Hematopoietic multipotent progenitor cell (in vitro differentiated cells): ENCODE measurements at places on chromosomes 6 and 20.

GRCh38 chr6:85866370-85866730 is 223.7 kb upstream of the SYNCRIP start:
- DNase-seq: no peak

DNA sequence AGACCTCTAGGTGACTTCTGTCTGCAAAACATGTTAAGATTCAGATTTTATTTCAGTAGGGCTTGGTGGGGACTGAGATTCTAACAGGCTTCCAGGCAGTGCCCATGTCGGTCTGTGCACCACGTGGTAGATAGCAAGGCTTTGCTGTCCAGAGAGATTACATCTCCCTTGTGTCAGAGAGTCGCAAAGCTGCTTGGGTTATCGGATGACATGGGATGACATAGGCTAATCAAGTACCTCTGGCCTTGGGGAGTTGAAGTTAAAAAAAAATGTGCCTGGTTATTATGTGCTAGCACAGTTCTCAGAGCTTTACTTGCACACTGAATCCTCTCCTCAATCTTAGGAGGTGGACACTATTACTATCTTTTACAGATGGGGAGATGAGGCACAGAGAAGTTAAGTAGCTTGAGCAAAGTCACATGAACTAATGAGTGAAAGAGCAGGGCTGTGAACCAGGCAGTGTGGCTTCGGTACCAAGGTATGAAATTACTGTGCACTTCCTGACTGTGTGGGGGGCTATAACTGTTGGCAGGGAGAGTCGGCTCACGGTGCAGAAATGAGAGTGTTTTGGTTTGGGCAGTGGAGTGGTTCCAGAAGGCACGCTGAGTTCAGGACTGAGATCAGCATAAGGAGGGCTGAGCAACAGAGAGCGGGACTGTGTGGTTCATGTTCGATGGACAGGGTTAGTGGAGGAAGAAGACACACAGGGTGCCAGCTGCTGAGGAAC is 41.1 kb downstream of the FARS2 start:
- DNase-seq: no peak

- no peak for DNase-seq
Observed at GRCh38 chr6:132494954-132495353, 18.0 kb downstream of the STX7 start.

GRCh38 chr6:84998223-84998622 is 233.8 kb upstream of the TBX18 start:
- no peak for DNase-seq

GRCh38 chr20:11231742-11232648 is 558.2 kb upstream of the JAG1 start:
- no peak for DNase-seq

GRCh38 chr6:132361101-132361500 is 40.2 kb downstream of the MOXD1 start:
- no peak for DNase-seq
